T-helper 2 cell (primary cell): ENCODE measurements at places on chromosomes 16 and 17.

- DNase-seq: no peak
These were observed 17.4 kb upstream of the PSMD11 start for GRCh38 chr17:32426894-32427293.

- DNase-seq: no peak
These were observed 43.5 kb downstream of the GPRC5B start for GRCh38 chr16:19841184-19841583.

GRCh38 chr17:5619088-5619740 is 34.9 kb upstream of the NLRP1 start:
- DNase-seq: no peak

DNA sequence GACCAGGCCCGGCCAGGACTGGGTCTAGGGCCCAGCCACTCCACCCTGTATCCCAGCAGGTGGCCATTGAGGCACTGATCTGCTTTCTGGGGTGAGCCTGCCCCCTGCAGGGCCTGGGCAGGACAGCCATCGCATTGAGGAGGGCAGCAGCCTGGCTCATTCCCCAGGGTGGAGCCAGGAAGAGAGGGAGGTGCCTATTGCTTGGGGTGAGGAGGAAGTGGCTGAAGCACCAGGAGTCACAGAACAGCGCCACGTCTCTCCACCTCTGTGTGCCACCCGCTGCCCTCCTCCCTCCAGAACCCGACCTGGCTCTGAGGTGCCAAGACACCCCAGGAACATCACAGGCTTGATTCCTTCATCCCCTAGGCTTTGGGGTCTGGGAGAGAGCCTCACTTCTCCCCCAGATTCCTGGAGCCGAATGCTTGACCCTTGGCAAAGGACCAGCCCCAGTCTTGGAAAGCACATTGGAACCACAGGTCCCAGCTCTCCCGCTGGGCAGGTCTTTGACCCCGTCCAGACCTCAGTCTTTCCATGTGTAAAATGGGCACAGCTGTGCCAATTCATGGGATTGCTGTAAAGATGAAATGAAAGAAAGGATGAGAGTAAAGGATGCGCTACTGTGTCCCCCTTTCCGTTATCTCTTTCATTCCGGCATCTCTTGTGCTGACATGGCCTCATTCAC is 7.2 kb upstream of the KRT36 start:
- no peak for DNase-seq

DNA sequence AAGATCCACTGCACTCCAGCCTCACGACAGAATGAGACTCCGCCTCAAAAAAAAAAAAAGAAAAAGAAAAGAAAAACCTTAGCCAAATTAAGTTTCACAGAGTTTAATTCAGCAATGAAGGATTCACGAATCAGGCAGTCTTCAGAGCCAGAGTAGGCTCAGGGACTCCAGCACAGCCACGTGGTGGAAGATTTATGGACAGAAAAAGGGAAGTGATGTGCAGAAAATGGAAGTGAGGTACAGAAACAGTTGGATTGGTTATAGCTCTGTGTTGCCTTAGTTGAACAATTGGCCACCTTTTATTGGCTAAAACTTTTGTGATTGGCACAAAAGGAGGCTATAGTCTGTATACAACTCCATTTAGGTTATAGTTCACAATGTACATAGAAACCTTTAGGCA is 256.6 kb downstream of the HS3ST3B1 start:
- no peak for DNase-seq

- DNase-seq: no peak
These were observed 72.7 kb downstream of the STH start for GRCh38 chr17:46071796-46072195.

- DNase-seq: no peak
These were observed 36.9 kb downstream of the GPATCH8 start for GRCh38 chr17:44466339-44466738.

GRCh38 chr17:5126719-5127488 is 11.1 kb downstream of the USP6 start:
- no peak for DNase-seq

DNA sequence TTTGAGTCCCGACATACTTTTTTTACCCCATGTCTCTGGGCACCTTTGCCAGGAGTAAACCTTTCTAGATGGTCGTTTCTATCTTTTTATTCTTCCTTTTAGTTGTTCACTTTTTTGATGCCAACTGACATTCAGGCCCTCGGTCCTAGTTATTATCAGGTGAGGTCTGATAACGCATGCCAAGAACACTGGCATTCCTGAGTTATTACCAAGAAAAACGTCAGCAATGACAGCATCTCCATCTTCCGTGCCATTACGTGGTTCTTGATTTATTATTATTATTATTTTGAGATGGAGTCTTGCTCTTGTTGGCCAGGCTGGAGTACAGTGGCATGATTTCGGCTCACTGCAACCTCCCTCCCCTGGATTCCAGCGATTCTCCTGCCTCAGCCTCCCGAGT is 21.4 kb downstream of the HASPIN start:
- no peak for DNase-seq

GRCh38 chr16:88358023-88358420 is 24.7 kb upstream of the ZNF469 start:
- DNase-seq: no peak

- DNase-seq: no peak
These were observed 40.2 kb downstream of the NOG start for GRCh38 chr17:56633681-56634080.

- DNase-seq: no peak
These were observed 105.2 kb downstream of the CMIP start for GRCh38 chr16:81549547-81550431.
